ENCODE measurements at places on chromosomes 13 and 19.

- no peak for DNase-seq
These were observed 13.6 kb downstream of the EPN1 start for GRCh38 chr19:55688422-55689218.

DNA sequence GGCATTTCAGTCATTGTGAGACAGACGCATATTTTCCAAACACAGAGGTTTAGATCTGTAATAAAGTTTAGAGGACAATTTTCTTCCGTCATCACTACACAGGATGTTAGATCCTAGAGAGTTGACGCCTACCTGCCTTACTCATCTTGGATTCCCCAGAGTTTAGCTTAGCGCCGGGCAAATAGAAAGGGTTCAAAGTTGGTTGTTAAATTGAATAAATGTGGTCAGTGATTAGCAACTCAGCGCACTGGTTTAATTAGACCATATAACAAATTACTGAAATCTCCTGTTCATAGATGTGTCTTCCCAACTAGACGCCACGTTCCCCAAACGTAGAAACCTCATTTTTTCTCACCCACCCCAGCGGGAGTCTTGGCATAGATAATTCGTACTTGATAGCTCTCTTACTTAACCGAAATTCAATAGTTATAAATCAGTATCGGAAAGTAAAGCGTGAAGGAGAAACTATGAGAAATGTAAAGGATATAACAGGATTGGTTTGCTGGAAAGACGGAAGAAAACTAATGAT is 726 bp upstream of the UFM1 start:
- DNase-seq = no peak

- DNase-seq = no peak
These were observed 182.8 kb downstream of the RGCC start for GRCh38 chr13:41639955-41640780.

GRCh38 chr13:111129465-111130115 is 14.5 kb downstream of the ARHGEF7 start:
- DNase-seq = no peak

- DNase-seq = no peak
These were observed 91.4 kb downstream of the RBM26 start for GRCh38 chr13:79314652-79315051.

DNA sequence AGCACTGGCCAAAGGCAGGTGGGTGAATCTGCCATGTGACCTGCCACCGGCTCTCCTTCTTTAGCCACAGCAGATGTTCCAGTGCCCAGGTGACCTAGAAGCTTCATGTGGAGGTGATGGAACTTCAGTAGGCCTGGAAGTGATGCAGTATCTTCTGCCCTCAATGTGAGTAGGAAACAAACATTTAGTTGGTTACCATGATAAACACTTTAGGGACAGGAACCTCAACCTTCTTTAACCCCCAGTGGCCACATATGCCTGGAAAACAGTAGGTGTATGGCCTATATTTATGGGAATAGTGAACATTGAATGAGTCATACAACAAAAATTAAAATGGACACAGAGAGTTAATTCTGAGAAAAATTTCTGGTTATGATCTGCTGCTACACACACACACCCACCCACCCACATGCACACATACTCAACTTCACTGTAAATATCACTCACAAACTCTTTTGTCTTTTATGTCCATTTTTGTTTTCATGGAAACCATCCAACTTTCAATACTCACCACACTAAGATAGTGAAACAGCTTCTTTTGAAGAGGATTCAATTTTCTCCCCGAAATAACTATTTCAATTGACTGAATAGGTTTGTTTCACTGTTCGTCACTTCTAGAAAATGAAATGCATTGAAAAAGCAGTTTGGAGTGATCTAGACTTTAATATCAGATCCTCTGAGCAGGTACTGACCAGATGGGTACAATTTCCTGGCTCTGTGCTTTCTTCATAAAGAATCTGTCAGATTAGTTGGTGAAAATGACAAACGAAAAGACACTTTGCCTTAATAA is 97.3 kb downstream of the STARD13 start:
- no peak for DNase-seq

DNA sequence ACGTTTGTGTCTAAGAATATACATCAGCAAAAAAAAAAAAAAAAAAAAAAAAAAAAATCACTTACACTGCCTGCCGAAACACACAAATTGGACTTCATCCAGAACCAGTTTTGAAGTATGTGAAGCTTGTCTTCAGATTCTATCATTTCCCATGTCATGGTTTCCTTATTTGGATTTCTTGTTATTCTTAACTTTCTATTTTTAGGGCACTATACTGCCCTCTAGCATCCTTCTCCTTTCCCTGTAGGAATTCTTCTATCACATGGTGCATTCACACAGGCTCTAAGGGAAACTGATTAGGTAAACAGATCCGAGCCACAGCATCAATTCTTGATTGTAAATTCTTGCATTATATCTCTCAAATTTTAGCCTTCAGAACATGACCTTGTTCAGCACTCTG is 1507.5 kb downstream of the OLFM4 start:
- DNase-seq = no peak

DNA sequence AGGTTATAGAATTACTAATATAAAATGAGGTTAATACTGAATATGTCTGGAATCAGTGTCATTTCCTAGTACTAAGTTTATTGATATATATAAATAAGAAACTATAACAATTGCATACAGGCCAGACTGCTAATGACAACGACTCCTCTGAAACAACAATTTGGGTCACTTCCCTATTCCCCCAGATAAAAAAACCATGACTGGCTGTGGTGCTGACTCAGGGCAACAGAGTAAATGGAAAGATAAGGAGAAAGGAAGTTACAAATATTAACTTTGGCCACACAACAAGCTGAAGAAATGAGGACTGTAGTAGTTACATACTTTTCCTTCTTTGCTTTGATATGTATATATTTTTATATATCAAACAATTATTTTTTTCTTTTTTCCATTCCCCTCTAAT is 263.7 kb upstream of the PCDH9 start:
- DNase-seq = no peak

DNA sequence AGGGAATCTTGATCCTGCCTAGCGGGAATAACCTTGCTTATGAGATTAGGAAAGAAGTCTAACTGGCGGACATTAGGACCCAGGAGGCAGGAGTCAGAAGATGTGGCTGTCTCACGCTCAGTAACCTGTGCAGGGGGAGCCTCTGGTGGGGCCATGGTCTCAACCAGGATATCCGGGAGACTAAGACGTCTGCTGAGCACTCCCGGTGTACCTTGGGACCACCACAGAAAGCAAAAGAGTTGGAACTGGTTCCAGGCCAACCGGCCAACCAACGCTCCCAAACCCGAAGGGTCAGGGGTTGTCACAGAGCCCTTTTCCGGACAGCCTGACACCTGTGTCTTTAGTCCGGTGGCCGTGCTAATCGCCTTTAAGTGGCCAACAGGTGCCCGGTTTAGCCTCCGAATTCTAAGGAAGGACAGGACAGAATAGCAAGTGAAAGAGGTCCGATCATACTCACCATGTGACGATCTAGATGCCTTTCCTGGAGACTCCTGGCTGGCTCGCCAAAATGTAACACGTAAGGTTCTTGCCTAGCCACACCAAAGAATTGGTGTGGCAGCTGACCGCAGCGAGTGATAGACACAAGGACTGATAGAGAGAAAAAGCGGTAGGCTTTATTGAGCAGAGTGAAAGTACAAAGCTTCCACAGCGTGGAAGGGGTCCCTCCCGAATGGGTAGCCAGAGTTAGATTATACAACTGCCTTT is 103.9 kb upstream of the DIAPH3 start:
- DNase-seq = no peak

DNA sequence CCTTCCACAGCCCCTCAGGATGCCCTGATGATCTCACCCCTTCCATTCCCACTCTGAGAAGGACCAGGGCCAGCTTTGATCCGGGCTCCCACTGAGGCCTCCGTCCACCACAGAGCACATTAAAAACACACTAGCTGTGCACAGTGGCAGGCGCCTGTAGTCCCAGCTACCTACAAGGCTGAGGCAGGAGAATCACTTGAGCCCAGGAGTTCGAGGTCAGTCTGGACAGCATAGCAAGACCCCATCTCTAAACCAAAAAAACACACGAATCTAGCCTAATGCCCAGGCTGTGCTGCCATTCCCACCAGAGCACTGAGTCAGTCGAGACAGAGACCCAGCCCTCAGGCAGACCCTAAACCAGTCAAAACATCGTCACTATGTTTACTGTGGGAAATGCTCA is 14.1 kb downstream of the RFX1 start:
- no peak for DNase-seq

GRCh38 chr19:44757735-44758505 is 9.4 kb downstream of the BCL3 start:
- no peak for DNase-seq

GRCh38 chr13:36211567-36211966 is 2.8 kb downstream of the SOHLH2 start:
- no peak for DNase-seq

DNA sequence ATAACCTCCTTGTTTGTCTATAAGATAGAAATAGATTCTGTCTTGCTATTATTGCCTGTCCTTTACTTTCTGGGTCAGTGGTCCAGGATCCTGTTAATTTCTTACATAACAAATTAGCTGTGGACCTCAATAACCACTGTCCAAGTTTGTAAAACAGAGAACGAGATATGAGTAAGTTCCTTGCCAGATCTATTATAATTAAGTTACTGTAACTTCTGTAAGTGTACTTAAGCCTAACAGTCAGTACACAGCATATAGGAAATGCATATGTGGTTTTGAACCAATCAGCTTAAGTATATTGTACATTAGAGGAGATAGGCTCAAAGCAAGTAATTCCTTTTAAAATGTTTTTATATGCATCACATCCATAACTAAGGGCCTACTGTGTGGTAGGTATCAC is 34.9 kb downstream of the HTR2A start:
- no peak for DNase-seq

- no peak for DNase-seq
These were observed 289.7 kb downstream of the SLITRK6 start for GRCh38 chr13:85509512-85509911.

- no peak for DNase-seq
These were observed 540 bp upstream of the USE1 start for GRCh38 chr19:17214508-17215126.

DNA sequence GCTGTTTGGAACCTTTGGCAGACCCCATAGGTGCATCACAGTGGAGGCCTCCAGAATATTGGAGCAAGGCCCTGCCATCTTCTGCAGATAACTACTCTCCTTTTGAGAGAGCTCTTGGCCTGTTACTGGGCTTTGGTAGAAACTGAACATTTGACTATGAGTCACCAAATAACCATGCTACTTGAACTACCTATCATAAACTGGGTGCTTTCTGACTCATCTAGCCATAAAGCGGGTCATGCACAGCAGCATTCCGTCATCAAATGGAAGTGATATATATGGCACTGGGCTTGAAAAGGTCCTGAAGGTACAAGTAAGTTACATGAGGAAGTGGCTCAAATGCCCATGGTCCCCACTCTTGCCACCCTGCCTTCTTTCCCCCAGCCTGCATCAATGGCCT is 782.5 kb upstream of the SLITRK6 start:
- DNase-seq = no peak

GRCh38 chr13:31818236-31818635 is 78.9 kb downstream of the RXFP2 start:
- no peak for DNase-seq

- peak; percentile 38 for DNase-seq
These were observed 21.1 kb downstream of the PROSER1 start for GRCh38 chr13:39016787-39017186.

DNA sequence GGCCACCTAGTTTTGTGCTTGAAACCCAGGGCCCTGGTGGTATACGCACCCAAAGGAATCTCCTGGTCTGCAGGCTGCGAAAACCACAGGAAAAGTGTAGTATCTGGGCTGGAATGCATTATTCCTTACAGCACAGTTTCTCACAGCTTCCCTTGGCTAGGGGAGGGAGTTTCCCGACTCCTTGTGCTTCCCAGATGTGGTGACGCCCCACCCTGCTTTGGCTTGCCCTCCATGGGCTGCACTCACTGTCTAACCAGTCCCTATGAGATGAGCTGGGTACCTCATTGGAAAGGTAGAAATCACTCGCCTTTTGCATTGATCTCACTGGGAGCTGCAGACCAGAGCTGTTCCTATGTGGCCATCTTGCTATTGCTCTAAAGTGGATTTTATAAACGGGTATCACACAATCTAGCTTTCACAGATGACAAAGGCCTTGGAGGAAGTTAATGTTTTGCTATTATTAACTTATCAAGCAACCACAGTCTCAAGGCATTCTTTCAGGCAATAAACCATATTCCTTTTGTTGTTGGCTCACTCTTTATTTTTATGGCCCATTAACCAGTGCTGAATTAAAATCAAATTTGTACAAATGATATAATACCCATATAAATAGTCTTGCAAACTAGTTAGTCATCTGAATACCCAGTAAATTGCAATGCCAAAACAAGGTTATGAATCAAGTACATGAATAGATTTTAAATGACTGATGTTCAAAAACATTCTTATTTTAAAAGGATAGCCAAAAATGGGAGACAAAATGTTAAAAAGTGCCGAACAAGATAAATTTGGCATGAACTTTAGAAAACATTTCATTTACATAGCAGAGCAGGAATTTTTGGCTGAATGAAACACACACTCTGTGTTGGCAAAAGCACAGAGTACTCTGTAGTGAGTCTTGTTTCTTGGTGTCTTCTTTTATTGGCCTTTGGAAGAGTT is 475.4 kb upstream of the ARGLU1 start:
- no peak for DNase-seq

GRCh38 chr13:79171141-79172061 is 234.7 kb downstream of the RBM26 start:
- DNase-seq = no peak

DNA sequence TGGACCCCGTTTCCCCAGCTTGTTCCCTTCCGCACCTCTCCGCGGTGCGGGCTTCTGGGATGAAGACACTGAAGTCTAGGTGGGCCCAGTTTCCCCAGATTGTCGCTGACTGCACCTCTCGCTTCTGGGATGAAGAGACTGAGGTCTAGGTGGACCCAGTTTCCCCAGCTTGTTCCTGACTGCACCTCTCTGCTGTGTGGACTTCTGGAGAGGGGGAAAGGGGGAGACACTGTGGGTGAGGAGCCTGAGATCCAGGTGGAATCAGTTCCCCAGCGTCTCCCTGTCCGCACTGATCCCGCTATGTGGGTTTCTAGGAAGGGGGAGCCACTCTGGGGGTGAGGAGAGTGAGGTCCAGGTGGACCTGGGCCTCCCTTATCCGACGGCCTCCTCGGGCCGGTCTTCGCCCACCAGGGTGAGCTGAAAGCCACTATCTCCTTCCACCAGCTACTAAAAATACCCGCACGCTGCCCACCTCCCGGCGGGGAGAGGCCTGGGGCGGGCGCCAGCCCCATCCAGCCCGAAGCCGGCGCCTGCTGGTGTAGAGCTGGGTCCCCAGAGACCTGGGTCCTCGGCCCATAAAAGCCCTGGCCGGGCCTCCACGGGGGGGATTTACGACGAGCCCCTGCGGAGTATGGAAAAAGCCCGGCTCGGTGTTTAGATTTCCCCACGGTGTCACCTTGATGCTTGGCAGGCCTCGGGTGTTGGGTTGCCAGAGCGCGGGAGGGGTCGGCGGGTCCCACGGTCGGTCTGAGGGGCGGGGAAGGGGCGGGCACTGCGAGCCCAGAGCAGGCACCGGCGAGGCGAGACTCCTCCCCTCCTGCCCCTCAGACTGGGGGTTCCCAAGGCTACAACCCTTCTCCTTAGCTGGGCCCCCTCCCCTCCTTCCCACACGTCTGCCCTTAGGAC is 10.6 kb downstream of the FUT6 start:
- DNase-seq = peak; percentile 9
